ENCODE measurements at places on chromosomes 16 and 17. TPM values are rescaled to one million over a fixed set of nuclear protein-coding genes. Genes with fewer than 3 reads are reported as not detected.
A peak's percentile ranks its signal among the peaks of the same experiment; 100 is the strongest.

EMC8 gene
- 27.6 TPM for polyA plus RNA-seq

OR3A3 gene
- polyA plus RNA-seq: not detected

VWA3A gene
- polyA plus RNA-seq: not detected

ABAT gene
- 3.0 TPM for polyA plus RNA-seq

HCRT gene
- not detected for polyA plus RNA-seq

C16orf54 gene
- 45.0 TPM for polyA plus RNA-seq

SSH2 gene
- 35.9 TPM for polyA plus RNA-seq

EMP2 gene
- not detected for polyA plus RNA-seq

MT1M gene
- polyA plus RNA-seq: not detected

CTRB2 gene
- polyA plus RNA-seq: not detected

DNA sequence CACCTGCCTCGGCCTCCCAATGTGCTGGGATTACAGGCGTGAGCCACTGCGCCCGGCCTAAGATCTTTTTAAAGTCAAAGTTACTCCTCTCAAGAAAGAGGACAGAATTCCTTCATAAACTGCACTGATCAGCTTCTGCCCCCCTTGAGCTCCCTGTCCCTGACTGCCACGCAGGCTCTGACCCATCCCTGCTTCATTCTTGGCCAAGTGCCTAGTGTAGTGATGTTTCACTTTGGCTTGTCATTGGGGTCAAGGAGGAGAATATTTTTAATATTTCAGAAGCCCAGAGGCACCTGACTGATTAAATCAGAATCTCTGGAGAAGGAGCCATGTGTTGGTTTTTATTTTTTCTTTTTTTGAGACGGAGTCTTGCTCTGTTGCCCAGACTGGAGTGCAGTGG, 9.1 kb downstream of the MRM1 start:
- no peak for DNase-seq

DNA sequence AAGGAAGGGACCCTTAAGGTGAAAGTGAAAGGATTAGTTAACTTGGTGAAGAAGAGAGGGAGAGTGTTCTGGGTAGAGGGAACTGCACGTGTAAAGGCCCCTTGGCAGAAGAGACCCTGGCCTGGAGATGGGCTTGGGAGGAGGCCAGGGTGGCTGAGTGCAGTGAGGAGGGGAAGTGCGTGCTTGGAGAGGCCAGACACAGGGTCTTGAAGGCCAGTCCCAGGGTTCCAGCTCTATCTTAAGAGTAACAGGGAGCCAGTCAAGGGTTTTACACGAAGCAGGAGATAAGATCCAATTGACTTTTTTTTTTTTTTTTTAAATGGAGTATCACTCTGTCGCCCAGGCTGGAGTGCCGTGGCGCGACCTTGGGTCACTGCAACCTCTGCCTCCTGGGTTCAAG, 15.2 kb upstream of the DOK4 start:
- DNase-seq: no peak

GRCh38 chr16:78098595-78099270, 721 bp upstream of the WWOX start:
- DNase-seq: peak; percentile 3

GRCh38 chr17:18314059-18314730, 599 bp downstream of the TOP3A start:
- DNase-seq: no peak

DNA sequence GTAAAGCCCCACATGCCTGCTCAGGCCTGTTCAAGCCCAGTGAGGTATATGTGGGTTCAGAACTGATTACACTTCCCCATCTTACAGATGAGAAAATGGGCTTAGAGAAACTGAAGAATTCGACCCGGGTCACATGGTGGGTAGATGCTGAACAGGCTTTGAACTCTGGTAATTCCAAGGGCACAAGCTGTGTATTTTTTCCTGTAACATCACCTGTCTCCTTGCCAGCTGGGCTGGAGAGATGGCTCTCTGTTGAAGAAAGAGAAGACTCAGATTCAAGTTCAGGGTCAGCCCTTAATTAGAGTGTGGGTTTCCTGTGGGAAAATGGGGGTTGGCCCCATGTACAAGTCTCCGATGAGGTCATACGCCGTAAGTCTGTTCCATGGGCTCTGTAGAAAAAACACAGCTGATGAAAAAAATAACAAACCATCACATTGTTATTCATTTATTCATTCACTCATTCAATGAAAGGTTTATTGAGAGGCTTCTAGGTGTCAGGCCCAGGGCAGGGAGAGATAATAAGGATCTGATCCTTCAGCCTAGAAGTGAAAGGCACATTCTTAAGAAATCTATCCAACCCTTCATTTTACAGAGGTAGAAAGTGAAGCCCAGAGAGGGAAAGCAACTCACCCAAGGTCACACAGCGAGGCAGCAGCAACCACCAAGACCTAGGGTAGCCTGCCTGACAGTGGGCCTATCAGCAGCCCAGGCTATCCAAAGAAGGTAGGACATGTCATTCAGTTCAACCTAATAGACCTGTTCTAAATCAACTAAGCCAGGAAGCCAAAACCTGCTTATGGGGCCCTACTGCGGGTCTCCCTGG, 482.8 kb downstream of the SOX9 start:
- no peak for DNase-seq

DNA sequence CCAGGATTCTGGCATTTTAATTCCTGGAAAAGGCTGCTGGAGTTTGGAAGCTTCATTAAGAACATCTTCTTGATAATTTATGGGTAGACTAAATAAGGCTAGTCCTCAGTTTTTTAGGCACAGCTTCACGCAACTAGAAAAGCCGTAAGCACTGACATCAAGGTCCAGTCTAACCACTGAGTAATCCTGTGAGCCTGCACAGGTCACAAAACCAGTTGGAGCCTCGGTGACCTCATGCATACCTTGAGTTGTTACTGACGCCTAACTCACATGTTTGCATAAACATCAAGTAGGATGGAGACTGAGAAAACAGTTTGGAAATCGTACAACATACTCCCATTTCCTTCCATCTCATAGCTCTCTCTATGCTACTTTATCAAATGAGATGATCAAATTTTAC, 63.8 kb upstream of the RCVRN start:
- no peak for DNase-seq

- no peak for DNase-seq
Observed at GRCh38 chr17:76484228-76484725, 16.9 kb downstream of the AANAT start.

DNA sequence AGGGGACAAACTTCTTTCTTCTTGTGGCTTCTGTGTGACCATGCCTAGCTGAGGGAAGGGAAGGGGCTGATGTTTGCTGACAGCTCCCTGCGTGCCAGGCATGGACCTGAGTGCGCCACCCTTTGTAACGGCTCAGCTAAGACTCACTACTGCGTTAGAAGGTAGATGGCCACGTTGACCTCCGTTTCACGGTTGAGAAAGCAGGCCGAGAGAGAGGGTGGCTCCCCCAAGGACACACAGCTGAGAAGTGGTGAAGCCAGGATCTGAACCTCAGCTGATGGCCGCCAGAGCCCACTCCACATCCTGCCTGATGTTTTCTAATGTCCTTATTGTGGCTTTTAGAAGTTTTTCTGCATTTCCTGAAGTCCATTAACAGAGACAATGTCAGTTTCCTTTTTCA, 45.1 kb downstream of the RGS9 start:
- no peak for DNase-seq

DNA sequence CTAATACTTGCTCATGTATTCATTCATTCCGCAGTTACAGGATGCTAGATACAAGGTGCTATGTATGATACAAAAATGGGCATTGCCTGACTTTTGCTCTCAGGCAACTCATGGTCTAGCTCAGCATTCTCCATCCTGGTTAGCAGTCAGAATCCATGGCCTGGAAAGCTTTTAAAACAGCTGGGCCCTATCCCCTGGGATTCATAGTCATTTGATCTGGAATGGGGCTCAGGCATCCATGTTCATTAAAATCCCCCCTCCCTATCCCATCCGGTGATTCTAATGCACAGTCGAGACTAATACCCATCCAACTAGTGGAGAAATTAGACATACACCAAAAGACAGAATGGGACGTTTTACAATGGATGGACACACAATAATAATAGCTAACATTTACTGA, 104.1 kb upstream of the TMEM132E start:
- DNase-seq: no peak

DNA sequence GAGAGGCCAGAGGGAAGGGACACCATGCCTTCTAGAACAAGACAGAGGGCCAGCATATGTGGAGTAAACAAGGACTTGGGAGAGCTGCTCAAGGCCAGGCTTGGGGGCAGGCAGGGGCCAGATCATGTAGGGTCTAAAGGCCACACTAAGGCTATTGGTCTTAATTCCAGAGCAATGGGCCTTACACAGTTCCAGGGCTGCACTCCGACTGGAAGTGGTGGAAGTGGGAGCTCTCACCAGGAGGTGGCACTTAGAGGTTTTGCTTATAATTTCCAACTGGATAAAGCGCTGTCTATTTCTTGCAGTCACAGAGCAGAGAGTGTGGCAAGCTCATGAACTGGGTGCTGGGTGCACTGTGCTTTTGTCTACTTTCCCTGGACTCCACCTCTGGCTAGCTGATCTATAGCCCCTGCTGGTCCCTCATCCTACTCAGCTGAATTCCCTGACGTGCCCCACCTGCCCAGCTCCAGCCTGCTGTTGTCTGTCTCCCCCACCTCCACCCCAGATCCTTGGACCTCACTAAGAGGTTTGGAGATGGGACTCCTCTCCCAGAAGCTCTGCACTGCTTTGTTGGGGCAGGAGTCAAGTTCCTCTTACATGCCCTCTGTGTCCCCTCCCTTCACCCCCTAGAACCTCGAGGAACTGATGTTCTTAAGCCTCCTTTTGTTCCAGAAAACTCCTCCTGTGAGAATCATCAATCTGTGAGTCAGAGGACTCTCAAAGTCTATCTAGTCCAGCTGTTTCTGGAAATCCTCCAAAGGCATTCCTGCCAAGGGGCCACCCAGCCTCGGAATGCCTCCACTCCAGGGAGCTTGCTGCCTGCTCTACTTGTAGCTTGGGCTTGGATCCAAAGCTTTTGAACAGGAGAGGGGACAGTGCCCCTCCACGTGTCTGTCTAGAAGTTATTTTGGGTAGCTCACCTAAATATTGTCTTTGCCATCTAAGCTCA, 48.1 kb upstream of the KSR1 start:
- no peak for DNase-seq

DNA sequence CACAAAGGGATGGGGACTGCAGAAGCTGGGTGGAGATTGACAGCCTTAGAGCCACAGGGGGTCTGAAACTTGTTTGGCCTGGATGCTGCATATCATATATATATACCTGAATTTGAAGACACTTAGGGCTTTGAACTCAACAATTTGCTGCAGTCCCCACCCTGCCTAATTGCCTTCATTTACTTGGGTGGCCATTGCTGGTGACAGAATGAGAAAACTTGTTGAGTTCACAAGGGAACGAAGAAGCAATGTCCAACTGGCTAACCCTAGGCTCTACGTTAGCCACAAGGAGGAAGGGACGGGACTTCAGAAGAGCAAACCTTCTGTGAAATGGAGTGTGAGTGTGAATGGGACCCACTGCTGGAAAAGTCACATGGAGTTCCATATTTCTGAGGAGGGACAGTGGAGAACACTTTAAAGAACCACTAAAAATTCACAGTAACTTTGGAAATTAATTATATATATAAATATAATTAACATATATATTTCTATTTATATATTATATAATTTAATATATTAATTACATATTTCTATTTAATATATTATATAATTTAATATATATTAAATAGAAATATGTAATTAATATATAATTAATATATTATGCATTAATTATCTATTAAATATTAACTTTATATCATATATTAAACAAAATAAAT, 215.3 kb upstream of the SOX9 start:
- no peak for DNase-seq

- no peak for DNase-seq
Observed at GRCh38 chr16:3646348-3646920, 8.1 kb upstream of the DNASE1 start.

DNA sequence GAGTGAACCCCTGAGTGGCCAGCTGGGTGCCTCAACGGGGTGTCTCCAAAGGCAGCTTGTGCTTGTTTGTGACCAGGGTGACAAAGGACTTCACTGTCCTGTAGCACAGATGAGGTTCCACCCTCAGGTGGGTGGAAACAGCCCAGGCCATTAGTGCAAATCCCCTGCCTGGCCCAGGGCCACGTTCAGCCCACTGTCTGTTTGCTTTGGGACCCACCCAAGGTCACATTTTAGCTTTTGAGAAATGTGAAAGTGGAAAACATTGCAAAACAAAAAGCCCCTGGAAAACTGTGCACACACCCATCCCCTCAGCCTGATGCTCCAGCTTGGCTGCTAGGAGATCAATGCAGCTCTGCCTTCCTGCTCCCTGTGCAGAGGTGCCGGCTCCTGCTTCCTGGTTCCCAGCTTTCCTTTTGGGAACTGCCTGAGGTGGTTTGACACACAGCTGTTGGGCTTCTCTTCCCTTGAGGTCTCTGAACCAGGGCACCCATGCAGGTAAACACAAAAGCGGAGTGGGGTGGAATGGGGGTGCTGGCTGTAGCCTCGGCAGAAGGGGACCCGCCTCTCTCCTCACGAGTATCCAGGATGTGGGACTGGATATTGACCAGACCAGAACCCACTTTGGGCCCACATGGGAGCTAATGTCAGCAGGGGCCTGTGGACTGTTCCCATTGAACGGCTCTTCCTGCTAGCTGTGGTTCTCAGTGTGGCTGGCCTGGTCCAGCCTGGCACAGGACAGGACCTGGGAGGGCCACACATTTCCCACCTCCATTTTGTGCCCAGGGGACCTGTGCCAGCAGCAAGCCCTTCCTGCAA, 7.9 kb upstream of the SPHK1 start:
- DNase-seq: no peak

DNA sequence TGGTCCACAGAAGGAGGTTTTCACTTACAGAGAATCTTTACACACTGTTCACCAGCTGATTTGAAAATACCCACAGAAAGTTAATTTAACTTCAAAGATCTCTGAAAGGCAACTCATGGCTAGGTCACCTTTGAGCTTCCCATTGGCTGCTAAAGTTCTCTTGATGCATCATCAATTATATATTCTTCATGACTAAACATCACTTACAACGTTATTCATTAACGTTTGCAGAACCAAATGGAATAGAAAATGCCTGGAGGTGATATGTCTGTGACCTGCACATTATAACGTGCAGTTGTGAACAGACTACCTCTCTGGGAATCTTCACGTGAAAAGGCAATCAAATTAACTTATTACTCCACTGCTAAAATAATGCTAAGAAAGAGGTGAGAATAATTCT, 238.5 kb downstream of the ZFHX3 start:
- no peak for DNase-seq

GRCh38 chr17:57833179-57833939, 16.5 kb downstream of the MRPS23 start:
- peak; percentile 61 for DNase-seq

- DNase-seq: peak; percentile 79
Observed at GRCh38 chr17:27455914-27456680, at the start of gene KSR1. KSR1 (plus strand) TSS chr17:27456448; CDS start chr17:27456644, 196 bp downstream.
